ENCODE measurements at places on chromosomes 16 and 17. TPM values are rescaled to one million over a fixed set of nuclear protein-coding genes. Genes with fewer than 3 reads are reported as not detected.

The CCL16 gene
- total RNA-seq: not detected

GRCh38 chr16:58098207-58099096 lies 30.7 kb downstream of the CFAP20 start:
- DNase-seq: peak; percentile 71

DNA sequence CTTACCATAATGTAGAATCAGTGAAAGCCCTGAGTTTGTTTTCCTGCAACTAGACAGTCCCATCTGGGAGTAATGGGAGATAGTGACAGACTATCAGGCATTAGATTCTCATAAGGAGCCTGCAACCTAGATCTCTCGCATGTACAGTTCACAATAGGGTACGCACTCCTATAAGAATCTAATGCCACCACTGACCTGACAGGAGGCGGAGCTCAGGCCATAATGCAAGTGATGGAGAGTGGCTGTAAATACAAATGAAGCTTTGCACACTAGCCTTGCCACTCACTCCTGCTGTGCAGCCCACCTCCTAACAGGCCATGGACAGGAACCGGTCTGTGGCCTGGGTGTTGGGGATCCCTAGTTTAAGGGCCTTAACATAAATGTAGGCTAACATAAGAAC lies 21.4 kb downstream of the THUMPD1 start:
- no peak for DNase-seq

- DNase-seq: no peak
These were observed 198.4 kb upstream of the C17orf78 start for GRCh38 chr17:37177254-37177870.

The HSD17B1 gene
- total RNA-seq: 0.68 TPM

DNA sequence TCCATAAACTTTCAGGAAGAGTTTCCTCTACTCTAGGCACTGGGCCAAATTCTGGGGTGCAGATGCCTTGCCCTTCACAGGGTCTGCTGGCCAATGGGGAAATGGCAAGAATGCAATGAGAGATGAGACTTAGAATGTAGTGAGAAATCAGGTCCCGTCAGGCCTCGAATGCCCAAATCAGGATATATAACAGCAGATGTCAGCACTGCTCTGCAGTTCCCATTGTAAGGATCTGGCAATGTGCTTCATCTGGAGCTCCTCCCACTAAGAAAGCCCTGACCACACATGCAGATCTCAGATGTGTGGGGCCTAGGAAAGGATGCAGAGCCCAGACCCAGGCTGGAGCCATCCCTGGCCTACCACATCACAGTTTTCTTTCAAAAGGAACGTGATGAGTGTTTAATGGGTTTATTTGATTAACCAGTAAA lies 13.9 kb upstream of the LPCAT2 start:
- peak; percentile 97 for DNase-seq

Data from RPMI7951 (cell line).